ENCODE measurements at places on chromosomes 12 and 14. TPM values are rescaled to one million over a fixed set of nuclear protein-coding genes. Genes with fewer than 3 reads are reported as not detected.

Gene FBXO21
- total RNA-seq, result 36.2 TPM

Gene KRT78
- 0.10 TPM for total RNA-seq

Gene KCNMB4
- 0.35 TPM for total RNA-seq

Gene XRCC3
- total RNA-seq, result 25.5 TPM

Gene OAS2
- total RNA-seq, result 0.10 TPM

Gene OR6C2
- not detected for total RNA-seq

Gene SYCP3
- total RNA-seq, result 0.13 TPM

Gene KRT6A
- total RNA-seq, result 13.0 TPM

Gene CMAS
- total RNA-seq, result 42.6 TPM

Gene TMEM63C
- 7.9 TPM for total RNA-seq

Gene GUCY2C
- not detected for total RNA-seq

Gene C12orf42
- total RNA-seq, result not detected

Gene BDKRB1
- total RNA-seq, result 0.34 TPM

Gene PTPRB
- total RNA-seq, result 0.65 TPM

Gene TMEM229B
- 0.20 TPM for total RNA-seq

Gene RIMBP2
- total RNA-seq, result 0.06 TPM

Gene NDUFA9
- 101 TPM for total RNA-seq

Gene SLC38A4
- total RNA-seq, result 0.12 TPM

Gene MMP19
- 0.38 TPM for total RNA-seq

Gene LAG3
- total RNA-seq, result 1.4 TPM

Gene NTS
- total RNA-seq, result 82.2 TPM

Gene COCH
- total RNA-seq, result 21.2 TPM

Gene MUCL1
- total RNA-seq, result not detected

Gene AQP2
- total RNA-seq, result not detected

Gene LRRK2
- 1.5 TPM for total RNA-seq

Gene GZMB
- total RNA-seq, result not detected

Gene ZFHX2
- 0.95 TPM for total RNA-seq

Gene BTBD6
- total RNA-seq, result 43.3 TPM

Gene CYP27B1
- 1.4 TPM for total RNA-seq

Gene C1QL4
- 8.0 TPM for total RNA-seq

Gene ANKRD33
- total RNA-seq, result 0.08 TPM

Gene POLE2
- 14.0 TPM for total RNA-seq

Gene OLR1
- total RNA-seq, result 0.71 TPM

Gene ZNF410
- 44.1 TPM for total RNA-seq

Gene OR6C65
- total RNA-seq, result not detected

Gene SIX4
- total RNA-seq, result 1.9 TPM

Gene OTUB2
- total RNA-seq, result 2.7 TPM

Gene MIP
- total RNA-seq, result not detected

Gene LALBA
- total RNA-seq, result not detected

Gene HVCN1
- 0.72 TPM for total RNA-seq

Gene RERG
- 0.26 TPM for total RNA-seq

Gene POP5
- 48.7 TPM for total RNA-seq

Data from A549 treated with AZD2906 at 1 μM for 4 hours (cell line).